ENCODE measurements at places on chromosomes 1 and 21.

- DNase-seq = no peak
These were observed 85.4 kb upstream of the CD53 start for GRCh38 chr1:110787328-110788071.

DNA sequence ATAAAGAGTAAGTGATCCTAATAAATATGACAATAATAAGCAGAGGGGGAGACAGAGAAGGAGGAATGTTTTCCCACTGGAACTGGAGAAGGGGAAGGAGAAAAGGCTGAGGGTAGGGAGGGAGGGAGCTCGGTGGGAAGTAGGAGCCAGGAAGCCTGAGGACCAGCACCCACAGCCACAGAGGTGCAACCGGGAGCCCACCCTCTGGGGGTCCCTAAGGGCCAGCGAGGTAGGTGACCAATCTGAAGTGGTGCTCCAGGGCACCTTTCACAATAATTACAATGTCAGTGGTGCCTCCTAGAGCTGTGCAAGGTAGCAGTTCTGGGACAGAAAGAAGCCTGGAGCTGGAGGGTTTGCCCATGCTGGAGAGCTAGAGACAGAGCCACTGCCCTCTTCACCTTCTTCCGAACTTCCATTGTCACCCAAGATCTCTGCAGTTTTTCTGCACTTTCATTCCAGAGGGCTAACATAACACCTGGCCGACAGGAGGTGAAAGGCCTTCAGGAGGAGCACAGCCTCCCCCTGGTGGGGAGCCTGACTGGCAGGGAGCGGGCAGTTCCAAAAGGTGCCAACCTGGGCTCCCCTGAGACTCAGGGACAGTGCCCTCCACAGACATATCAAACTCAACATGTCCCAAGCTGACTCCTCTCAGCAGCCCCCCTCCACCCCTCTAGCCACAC lies 4.1 kb upstream of the AHCYL1 start:
- DNase-seq = no peak

GRCh38 chr1:96882096-96882495 lies 160.5 kb downstream of the PTBP2 start:
- no peak for DNase-seq

DNA sequence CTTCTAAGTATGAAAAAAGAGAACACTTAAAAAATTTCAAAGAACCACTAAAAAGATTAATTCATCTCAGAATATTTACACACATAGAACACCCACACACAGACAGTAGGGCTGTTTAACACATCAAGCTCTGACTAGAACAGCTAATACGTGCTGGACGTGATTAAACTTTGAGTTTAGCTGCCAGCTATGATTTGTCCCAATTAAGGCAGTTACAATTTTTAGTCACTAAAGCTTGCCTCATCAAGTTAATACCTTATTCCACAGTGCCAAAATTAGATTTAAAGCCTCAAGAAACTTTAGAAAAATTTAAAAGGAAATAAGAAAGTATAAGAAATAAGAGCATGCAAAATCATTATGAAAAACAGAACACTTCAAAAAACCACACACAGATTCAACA lies 18.9 kb downstream of the SLC16A1 start:
- no peak for DNase-seq

GRCh38 chr1:52400131-52400530 lies 4.1 kb downstream of the ORC1 start:
- DNase-seq = no peak

All from stimulated activated CD4-positive, alpha-beta T cell treated with anti-CD3 and anti-CD28 coated beads, Interleukin-1b, Interleukin-23, amount 100 ng/mL, for 1 hour (primary cell).